ENCODE measurements at places on chromosomes 7 and 10. TPM values are rescaled to one million over a fixed set of nuclear protein-coding genes. Genes with fewer than 3 reads are reported as not detected.

CNPY1 gene
- not detected for total RNA-seq

LIPM gene
- not detected for total RNA-seq

PON1 gene
- total RNA-seq, result not detected

ZNF107 gene
- total RNA-seq, result 6.2 TPM

LOXL4 gene
- 10.5 TPM for total RNA-seq
